ENCODE measurements at places on chromosomes 11 and 22.

DNA sequence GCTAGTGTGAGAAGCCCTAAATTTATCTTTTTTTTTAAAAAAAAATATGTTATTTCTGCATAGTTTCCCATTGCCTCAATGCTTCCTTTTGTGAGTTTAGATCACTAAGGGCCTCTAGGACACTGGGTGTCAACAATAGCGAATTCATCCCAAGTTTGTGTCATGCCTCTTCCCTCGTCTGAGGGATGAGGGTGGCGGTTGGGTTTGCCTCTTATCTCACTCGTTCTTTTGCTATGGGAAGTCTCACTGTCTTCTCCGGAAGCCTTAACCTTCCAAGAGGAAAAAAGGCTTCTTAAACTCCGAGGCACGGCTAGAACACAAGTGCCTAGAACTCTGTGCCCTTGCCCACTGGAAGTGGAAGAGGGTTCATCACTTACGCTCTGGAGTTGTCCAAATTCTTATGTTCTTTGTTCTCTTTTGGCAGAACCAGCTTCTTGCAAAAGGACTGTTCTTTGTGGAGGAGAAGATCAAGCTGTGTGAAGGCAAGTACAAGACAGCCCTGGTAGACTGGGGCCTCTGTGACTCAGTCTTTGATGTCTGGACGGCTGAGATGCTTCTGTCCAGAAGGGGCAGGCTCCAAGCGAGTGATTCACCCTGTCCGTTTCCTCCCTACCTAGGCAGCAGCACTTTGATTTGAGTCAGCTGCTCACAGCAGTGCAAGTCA, 78.5 kb downstream of the TRAF6 start:
- peak; percentile 96 for DNase-seq

GRCh38 chr22:35604621-35605368, 12.3 kb downstream of the MB start:
- DNase-seq = no peak

DNA sequence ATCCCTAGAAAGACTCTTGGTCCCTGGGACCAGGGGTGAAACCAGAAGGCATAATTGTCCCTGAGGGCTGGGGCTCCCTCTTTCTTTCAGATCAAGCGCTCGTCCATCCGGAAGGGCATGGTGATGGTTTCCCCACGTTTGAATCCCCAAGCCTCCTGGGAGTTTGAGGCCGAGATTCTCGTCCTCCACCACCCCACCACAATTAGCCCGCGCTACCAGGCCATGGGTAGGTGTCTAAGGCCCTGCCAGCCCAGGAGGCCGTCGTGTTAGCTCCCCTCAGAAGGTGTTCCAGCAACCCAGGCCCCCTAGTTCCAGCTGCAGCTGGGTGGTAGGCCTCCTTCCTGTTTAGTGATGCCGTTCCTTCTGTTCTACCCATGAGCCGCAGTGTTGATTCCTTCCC, 21.4 kb downstream of the GTPBP1 start:
- no peak for DNase-seq

DNA sequence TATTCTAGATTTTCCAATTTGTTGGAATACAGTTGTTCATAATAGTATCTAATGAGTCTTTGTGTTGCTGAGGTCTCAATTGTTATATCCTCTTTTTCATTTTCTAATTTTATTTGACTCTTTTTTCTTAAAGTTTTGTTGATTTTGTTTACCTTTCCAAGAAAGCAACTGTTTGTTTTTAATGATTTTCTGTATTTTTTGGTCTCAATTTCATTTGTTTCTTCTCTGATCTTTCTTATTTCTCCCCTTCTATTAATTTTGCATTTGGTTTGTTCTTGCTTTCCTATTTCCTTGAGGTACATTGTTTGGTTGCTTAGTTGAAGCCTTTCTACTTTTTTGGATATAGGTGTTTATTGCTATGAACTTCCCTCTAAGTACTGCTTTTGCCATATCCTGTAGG, 5.2 kb upstream of the OR52A1 start:
- no peak for DNase-seq

DNA sequence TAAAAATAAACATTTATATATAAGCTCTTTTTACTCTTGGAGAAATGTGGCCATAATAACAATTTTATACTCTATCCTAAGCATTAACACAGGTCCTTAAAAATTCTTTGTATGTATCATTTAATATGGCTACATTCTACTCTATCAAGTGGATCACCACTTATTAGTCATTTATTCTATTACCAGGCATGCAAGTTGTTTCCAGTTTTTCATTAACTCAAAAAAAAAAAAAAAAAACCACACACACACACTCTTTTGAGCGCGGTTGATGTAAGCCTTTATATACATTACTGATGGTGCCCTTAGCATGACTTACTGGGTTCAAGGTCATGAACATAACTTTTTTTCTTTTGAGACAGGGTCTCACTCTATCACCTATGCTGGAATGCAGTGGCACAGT, 47.1 kb upstream of the MICAL2 start:
- DNase-seq = no peak

DNA sequence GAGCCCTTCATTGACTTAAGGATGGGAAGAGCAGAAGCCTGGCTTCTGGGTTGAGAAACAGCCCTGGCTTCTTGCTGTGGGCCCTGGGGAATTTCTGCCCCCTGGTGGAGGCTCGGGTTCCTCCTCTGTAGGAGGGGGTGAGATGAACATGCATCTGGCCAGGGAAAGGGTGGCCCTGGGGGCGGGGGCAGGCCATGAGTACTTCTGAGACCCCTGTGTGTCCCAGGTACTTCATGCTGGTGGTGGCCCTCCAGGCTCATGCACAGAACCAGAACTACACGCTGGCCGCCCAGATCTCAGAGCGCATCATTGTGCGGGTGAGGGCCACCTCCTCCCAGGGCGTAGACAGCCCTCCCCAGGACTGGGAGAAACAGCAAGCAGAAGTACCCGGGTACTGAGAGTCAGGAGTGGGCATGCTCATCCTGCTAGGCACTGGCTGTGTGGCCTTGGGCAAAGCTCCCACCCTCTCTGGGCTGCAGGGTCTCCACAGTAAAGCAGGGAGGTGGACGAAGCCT, 15.8 kb downstream of the TMEM258 start:
- peak; percentile 86 for DNase-seq

DNA sequence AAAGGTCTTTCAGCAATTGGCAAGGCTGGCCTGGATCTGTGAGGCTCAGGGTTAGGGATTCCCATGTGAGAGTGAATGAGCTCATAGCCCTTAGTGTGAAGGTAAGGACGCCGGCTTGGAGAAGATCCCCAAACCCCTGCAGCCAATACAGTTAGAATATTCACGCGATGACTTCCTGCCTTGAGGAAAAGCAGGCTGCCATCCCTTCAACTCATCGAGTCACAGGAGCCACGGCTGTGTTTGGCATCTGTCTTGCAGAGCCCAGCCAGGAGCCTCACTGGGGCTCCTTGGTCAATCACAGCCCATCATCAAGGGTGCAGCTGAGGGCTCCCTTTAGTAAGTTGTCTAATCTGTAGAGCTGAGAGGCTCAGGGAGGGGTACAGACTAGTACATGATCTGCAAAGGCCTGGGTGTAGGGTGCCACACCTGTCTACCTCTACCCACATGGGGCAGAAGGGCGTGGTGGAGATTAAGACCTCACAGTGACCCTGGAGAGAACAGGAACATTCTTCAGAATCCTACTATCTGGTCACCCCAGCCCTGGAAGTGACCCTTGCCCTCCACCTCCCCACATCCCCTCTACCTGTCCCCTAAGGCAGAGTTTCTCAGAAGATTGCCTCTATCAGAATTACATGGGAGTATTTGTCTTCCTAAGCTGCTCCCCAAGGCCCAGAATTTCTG, 18.5 kb downstream of the IL10RA start:
- no peak for DNase-seq

DNA sequence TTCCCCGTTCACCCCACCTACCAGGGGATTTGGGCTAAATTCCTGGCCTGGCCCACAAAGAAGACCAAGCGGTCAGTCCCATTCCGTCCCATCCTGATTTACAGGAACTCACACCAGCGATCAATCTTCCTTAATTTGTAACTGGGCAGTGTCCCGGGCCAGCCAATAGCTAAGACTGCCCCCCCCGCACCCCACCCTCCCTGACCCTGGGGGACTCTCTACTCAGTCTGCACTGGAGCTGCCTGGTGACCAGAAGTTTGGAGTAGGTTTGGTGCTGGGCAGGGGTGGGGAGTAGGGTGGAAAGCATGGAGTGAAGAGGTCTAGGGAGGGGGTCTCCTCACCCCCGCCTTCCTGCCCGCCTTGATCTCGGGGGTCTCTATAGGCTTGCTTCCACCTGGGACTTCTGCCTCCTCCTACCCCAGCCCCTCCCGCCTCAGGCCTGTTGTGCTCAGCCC, at the start of gene SERPING1:
TSS of gene SERPING1 (plus strand) at position 225 of the 455 bp plus-strand sequence. CDS start 586 bp downstream, outside the sequence.
- peak; percentile 70 for DNase-seq

GRCh38 chr11:86162239-86162638, 82.3 kb upstream of the EED start:
- DNase-seq = peak; percentile 88

Data from AG20443 (cell line).